Activated CD8-positive, alpha-beta T cell treated with anti-CD3 and anti-CD28 coated beads for 36 hours (primary cell): ENCODE measurements at places on chromosomes 2 and 18. TPM values are rescaled to one million over a fixed set of nuclear protein-coding genes. Genes with fewer than 3 reads are reported as not detected.
A peak's percentile ranks its signal among the peaks of the same experiment; 100 is the strongest.

The SLC11A1 gene
- total RNA-seq: 0.13 TPM

The CIB4 gene
- total RNA-seq: not detected

The DAPL1 gene
- not detected for total RNA-seq

The NMUR1 gene
- total RNA-seq: not detected

DNA sequence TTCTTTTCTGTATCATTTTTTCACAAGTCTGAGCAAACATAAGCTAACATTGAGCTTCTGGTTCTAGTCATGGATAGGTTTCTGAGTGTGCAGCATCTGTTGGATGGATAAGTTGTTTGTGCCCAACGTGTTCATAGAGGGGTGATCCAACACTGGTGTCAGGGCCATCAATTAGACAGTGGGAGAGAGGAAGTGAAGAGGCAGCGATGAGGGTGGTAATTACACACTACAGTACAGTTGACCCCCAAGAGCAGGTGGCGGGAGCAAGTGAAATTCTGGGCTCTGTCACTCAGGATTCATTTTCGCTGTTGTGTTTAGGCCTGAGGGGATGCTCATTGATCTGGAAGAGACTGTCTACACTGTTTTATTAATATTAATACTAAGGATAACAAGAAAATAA is 180.0 kb upstream of the CXCR4 start:
- H3K27me3 ChIP-seq: no peaks in the 10 kb centered on the region
- H3K36me3 ChIP-seq: no peaks in the 10 kb centered on the region
- DNase-seq: no peak
- H3K4me3 ChIP-seq: no peak overlapping the region

- no peak overlapping the region for H3K4me3 ChIP-seq
- no peak overlapping the region for H3K27ac ChIP-seq
- DNase-seq: no peak
- H3K36me3 ChIP-seq: no peaks in the 10 kb centered on the region
Observed at GRCh38 chr2:231370749-231371429, 24.6 kb upstream of the B3GNT7 start.

- no peaks in the 10 kb centered on the region for H3K36me3 ChIP-seq
- no peak overlapping the region for H3K4me3 ChIP-seq
- H3K27me3 ChIP-seq: peaks cover 16% of the 10 kb centered on the region
Observed at GRCh38 chr2:18398833-18399232, 161.6 kb downstream of the RDH14 start.

GRCh38 chr2:128389388-128390086 is 70.9 kb upstream of the HS6ST1 start:
- no peaks in the 10 kb centered on the region for H3K36me3 ChIP-seq
- H3K27me3 ChIP-seq: peaks cover 2% of the 10 kb centered on the region
- no peak overlapping the region for H3K27ac ChIP-seq

DNA sequence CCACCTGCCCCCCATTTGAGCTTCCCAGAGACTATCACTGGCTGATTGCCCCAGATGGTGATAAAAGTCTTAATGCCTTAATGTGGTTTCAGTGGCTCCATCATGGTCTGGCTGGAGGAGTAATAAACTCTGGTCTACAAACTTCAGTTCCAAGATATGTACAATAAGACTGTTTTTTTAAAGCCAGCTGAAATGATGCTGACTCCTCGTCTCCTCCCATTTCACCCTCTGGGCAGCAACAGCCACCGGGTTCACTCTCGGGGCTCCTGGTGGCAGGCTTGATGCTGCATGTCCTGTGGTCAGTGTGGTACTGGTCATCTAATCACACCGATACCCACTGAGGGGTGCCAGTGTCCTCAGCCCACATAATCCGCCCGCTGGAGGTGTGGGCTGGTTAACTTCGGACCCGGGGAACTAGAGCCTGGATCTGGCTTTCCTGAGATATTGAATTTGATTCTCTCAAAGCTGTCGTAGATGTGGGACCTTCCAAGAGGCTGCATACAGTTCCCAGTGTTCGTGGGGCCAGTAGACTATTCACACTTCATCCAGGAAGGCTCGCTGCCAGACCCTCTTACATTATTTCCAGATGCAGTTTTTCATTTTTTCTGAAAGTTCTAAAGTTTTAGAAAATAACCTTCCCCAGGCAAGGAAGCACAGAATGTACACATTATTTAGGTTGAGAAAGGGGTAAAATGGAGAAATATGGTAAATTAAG is 95.3 kb downstream of the GALR1 start:
- H3K27me3 ChIP-seq: peaks cover 6% of the 10 kb centered on the region
- H3K4me3 ChIP-seq: no peak overlapping the region
- H3K4me1 ChIP-seq: no peaks in the 10 kb centered on the region
- no peak for DNase-seq
- H3K27ac ChIP-seq: no peak overlapping the region

- peak; percentile 57 for DNase-seq
- no peaks in the 10 kb centered on the region for H3K27me3 ChIP-seq
- H3K4me3 ChIP-seq: no peak overlapping the region
- H3K36me3 ChIP-seq: peaks cover 75% of the 10 kb centered on the region
- H3K4me1 ChIP-seq: peaks cover 63% of the 10 kb centered on the region
Observed at GRCh38 chr2:105888625-105889024, 143.9 kb downstream of the NCK2 start.

GRCh38 chr2:162315938-162316337 is 2.5 kb downstream of the IFIH1 start:
- peaks cover 54% of the 10 kb centered on the region for H3K4me1 ChIP-seq
- no peaks in the 10 kb centered on the region for H3K27me3 ChIP-seq
- DNase-seq: no peak
- H3K4me3 ChIP-seq: peak overlapping the region; percentile 82

DNA sequence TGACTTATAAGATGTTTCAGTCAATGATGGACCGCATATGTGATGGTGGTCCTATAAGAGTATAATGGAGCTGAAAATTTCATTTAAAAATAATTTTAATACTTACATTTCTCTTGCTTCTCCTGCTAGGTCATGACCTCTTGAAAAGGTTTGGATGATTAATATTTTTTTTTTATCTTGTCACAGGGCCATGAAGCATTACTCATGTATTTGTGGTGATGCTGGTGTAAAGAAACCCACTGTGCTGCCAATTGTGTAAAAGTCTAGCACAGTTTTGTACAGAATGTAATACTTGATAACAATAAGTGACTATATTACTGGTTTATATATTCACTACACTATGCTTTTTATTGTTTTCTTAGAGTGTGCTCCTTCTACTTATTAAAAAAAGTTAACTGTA is 124.2 kb upstream of the CELF4 start:
- no peak for DNase-seq
- no peak overlapping the region for H3K27ac ChIP-seq
- H3K27me3 ChIP-seq: no peaks in the 10 kb centered on the region
- no peaks in the 10 kb centered on the region for H3K36me3 ChIP-seq

DNA sequence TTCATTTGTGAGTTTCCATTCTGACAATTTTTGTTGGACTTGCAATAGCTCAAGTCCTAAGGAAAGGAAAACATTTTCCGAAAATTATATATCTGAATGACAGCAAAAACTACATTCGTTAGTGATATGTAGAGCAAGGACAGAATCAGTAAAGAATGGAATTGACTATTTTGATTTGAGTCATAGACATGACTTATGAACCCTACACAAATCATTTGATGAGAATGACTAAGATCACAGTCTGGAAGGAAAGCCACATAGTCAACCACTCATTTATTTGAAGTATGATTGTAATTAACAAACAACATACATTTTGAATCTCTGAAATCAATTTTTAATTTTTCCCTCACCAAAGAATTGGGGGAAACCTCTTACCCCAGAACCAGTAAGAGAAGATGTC is 231.6 kb upstream of the CRIM1 start:
- no peak for DNase-seq
- no peak overlapping the region for H3K27ac ChIP-seq
- H3K4me1 ChIP-seq: peaks cover 7% of the 10 kb centered on the region
- no peak overlapping the region for H3K4me3 ChIP-seq
- no peaks in the 10 kb centered on the region for H3K36me3 ChIP-seq

GRCh38 chr2:46798998-46799698 is 116.5 kb downstream of the MCFD2 start:
- H3K36me3 ChIP-seq: no peaks in the 10 kb centered on the region
- H3K27me3 ChIP-seq: peaks cover 4% of the 10 kb centered on the region
- no peak for DNase-seq
